ENCODE measurements at places on chromosomes 7 and 10.

- DNase-seq: peak; percentile 10
Observed at GRCh38 chr10:64396105-64396708, 875.0 kb downstream of the REEP3 start.

- DNase-seq: no peak
Observed at GRCh38 chr10:43926371-43926770, 277.7 kb upstream of the ZNF32 start.

- no peak for DNase-seq
Observed at GRCh38 chr10:70272925-70273316, 10.9 kb downstream of the NPFFR1 start.

- DNase-seq: no peak
Observed at GRCh38 chr7:40795607-40796006, 660.8 kb downstream of the SUGCT start.

DNA sequence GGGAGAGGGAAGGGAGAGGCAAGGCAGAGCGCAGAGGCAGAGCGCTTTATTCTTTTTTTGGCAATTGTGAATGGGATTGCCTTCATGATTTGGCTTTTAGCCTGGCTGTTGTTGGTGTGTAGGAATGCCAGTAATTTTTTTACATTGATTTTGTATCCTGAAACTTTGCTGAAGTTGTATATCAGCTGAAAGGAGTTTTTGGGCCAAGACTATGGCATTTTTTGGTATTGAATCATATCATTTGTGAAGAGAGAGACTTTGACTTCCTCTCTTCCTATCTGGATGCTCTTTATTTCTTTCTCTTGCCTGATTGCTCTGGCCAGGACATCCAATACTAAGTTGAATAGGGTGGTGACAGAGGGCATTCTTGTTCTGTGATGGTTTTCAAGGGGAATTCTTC lies 291.3 kb downstream of the REEP3 start:
- DNase-seq: no peak

DNA sequence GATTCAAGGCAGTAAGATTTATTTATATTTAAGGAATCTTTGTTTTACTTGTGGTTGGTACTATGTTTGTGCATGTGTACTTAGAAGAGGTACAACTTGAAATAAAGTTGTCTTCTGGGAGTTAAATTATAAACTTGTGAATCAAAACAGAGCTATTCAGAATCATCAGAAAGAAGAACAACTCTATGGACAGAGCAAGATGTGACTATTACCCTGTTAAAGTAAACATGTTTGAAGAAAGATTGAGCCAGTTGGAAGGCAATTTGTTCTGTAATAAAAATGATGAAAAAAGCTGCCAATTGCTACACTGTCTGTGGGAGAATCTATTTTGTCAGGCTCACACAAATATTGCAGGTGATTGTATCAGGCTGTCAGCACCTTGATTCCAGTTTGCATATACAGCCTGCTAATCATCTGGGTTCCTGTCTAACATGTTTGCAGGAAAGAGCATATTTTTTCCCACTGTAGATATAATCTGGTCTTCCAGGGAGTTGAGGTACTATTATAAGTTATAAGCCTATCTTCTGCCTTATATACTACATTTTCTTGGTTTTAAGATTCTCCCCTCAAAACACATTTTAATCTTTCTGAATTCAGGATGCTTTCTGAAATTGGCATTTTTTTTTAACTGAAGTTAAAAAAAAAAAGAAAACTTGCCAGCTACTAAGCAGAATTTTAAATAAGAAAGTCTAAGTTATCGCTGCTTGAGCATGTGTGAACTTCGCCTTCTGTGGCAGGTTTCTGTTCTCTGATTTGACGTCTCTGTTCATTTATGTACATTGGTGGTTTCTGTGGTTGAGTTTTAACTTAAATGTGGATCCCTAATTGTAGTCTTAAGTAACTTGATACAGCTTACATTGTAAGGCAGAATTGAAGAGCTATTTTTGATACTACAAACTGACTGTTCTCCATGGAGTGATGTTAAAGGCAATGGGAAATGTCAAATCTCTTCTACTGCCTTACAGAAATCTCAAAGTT lies 46.0 kb downstream of the ZNRF2 start:
- DNase-seq: no peak

GRCh38 chr10:124162774-124163354 lies 69.5 kb upstream of the CHST15 start:
- no peak for DNase-seq

GRCh38 chr10:103618575-103619423 lies 125.3 kb downstream of the NEURL1 start:
- DNase-seq: peak; percentile 76

GRCh38 chr7:135001390-135002165 lies 15.3 kb downstream of the AGBL3 start:
- DNase-seq: no peak

- DNase-seq: peak; percentile 90
Observed at GRCh38 chr7:155258226-155258560, 39.5 kb upstream of the INSIG1 start.

- DNase-seq: no peak
Observed at GRCh38 chr10:131070856-131071255, 240.7 kb downstream of the TCERG1L start.

GRCh38 chr10:84076047-84076388 lies 63.3 kb upstream of the GHITM start:
- DNase-seq: peak; percentile 74

DNA sequence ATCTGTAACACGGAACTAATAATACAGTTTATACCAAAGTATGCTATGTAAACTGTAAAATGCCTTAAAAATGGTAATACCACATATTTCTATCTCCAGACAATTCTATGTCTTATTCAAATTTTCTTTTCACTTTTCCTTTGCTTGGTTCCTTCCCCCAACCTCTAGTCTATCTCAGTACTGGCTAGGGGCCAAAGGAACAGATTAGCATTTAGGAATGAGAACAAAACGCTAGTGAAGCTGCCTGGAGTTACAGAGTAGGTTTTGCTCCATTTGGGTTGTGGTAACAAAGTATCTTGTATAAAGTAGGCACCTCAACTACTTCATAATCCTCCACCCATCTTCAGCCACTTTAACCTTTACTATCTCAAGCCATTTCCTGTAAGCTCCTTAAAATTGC lies 94.1 kb downstream of the HBP1 start:
- no peak for DNase-seq

GRCh38 chr10:72272689-72273409 lies 875 bp upstream of the DDIT4 start:
- DNase-seq: peak; percentile 98

DNA sequence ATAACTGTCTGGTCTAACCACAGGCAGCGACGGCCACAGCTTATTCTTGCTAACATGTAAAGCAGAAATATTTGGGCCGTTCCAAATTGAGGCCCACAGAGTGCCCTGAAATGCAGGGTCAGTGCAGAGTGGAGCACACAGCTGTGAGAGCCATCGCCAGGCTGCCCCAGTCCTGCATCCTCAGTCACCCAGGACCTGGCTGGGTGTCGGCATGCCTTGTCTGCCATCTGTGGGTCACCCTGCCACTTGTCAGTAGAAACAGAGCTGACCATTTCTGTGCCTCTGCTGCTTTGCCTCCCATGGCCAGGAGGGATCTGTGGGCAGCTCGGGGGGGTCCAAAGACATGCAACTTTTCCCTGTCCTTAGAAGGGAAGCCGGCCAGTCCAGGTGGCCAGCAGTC lies 57.3 kb upstream of the BTBD16 start:
- no peak for DNase-seq

- no peak for DNase-seq
Observed at GRCh38 chr10:92692080-92692671, 2.4 kb downstream of the HHEX start.

DNA sequence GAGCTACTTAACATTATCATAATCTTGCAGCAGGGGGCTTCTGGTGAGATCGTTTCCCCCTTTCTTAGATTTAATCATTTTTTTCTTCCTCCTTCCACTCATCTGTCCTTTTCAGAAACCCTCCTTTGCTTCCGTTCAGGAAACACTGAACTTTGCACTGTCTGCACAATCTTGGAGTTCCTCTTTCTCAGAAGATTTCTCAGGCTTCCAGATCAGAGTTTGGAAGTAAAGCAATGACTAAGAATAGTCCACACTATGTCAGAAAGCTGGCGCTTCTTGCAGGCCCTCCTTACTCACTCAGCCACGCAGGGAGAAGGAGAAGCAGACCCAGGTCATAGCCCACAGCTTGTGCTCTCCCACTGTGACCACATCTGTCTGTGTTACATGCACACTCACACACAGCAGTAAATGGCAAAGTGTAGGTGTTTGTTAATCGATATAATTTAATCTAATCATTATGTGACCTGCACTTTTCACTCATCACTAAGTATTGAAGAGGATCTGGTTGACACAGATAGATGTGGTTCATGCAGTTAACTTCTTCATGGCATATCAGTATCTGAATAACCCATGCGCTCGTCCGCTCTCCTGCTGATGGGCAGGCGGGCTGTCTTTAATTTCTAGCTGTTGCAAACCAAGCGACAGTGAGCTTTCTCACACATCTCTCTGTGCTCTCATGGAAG lies 30.2 kb downstream of the ALOX5 start:
- no peak for DNase-seq

GRCh38 chr7:47807756-47808155 lies 140.5 kb downstream of the PKD1L1 start:
- DNase-seq: no peak

Measured in GM04504 (cell line).